ENCODE measurements at places on chromosomes 5 and 9.

- no peak for DNase-seq
These were observed 23.4 kb upstream of the CLK4 start for GRCh38 chr5:178650214-178650613.

GRCh38 chr5:150101023-150101422 lies 14.7 kb upstream of the CSF1R start:
- no peak for DNase-seq

GRCh38 chr9:100589582-100589981 lies 11.7 kb downstream of the CAVIN4 start:
- DNase-seq: no peak

- no peak for DNase-seq
These were observed 9.1 kb upstream of the EGFLAM start for GRCh38 chr5:38249301-38249700.

DNA sequence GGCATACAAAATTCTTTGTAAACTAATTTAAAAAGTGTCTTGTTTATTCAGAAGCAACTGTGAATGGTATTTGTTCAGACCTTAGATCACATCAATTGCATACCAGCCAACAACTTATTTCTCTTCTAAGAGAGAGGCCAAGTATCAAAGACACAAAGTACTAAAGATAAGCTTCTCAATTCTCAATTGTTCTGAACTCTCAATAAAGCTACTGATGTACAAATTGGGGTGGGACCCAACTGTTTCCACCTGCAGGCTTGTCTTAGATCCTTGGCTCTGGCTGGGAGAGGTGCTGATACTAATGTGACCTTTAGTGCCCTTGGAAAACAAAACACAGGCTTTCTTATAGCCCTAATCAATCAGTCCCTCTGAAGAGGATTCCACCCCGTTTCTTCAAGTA lies 22.1 kb downstream of the XRCC4 start:
- DNase-seq: no peak

DNA sequence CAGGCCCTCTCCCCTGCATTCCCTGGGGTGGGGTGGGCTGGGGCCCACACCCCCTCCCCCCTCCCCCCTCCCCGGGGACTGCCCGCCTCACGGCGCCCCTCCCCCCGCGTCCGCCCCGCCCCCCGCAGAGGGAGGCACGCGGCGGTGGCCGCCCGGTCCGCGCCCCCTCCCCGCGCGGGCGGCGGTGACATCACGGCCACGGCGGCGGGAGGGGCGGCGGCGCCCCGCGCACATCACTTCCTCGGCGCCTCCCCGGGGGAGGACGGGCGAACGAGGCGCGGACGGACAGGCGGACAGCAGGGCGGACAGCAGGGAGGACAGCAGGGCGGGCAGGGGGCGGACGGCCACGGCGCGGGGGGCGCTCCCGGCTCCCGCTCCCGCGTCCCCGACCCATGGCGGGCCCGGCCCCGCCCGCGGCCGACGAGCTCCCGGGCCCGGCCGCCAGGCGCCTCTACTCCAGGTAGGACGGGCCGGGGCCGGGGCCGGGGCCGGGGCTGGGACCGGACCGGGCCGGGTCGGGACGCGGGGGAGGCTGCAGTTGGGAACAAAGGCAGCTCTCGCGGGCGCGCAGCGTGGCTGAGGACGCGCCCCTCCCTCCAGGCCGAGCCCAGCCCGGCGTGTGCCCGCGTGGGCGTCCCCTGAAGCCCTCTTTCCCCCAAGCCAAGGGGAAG lies at the start of gene GPSM1:
Gene GPSM1, plus strand, starts transcription at position 236 of the 671 bp plus-strand sequence. Its CDS starts 157 bp downstream, at position 393.
- peak; percentile 20 for DNase-seq

- DNase-seq: no peak
These were observed 128.8 kb downstream of the FBN2 start for GRCh38 chr5:128409166-128409800.

DNA sequence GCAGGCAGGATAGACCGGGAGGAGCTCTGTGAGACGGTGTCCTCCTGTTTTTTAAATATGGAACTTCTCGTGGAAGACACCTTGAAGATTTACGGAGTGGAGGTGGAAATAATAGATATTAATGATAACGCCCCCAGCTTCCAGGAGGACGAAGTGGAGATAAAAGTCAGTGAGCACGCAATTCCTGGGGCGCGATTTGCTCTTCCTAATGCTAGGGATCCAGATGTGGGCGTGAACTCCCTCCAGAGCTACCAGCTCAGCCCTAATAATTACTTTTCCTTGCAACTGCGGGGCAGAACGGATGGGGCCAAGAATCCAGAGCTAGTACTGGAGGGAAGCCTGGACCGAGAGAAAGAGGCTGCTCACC lies 621 bp downstream of the PCDHGA11 start:
- DNase-seq: no peak

DNA sequence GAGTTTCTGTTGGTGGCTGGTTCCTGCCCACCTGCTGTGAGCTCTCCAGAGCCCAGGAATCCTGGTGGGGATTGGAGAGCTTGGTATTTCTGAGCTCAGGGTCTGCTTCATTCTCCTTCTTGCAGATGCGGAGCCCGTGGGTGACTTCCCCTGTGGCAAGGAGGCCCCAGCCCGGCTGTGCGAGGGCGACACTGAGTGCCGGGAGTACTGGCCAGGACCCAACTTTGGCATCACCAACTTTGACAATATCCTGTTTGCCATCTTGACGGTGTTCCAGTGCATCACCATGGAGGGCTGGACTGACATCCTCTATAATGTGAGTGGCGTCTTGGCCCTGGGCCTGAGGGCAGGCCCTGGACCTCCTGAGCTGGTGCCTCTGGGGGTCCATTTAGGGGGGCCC lies 39.5 kb downstream of the CACNA1B start:
- no peak for DNase-seq

GRCh38 chr9:93823245-93824072 lies 131.7 kb downstream of the BARX1 start:
- no peak for DNase-seq

GRCh38 chr5:119943148-119943547 lies 313.8 kb downstream of the FAM170A start:
- no peak for DNase-seq

GRCh38 chr9:21852754-21853153 lies 50.3 kb downstream of the MTAP start:
- no peak for DNase-seq

DNA sequence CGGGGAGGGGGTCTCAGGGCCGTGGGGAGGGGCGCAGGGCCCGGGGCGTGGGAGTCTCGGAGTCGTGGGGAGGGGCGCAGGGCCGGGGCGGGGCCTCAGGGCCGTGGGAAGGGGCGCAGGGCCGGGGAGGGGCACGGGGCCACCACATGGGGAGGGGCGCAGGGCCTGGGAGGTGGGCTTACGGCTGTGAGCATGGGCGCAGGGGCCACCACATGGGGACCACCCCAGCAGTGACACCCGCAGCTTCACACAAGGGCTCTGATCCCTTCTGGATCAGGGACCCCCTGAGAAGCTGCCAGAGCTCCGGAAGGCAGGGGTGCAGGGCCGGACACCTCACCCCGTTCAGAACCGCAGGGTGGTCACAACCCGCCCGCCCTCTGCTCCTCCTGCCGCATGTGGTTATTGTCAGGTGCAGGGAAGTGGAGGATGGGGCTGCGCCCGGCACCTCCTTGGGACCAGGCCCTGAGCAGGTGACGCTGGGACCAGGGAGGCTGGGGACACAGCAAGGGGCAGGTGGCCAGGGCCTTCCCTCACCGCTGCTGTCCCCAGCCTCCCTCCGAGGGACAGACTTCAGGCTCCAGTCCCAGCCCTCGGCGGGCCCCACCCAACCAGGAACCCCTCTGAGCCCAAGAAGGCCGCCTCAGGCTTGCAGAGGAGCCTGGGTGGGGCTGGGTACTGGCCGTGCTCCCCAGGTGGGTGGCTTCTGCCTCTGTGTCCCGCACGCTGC lies 53.7 kb downstream of the EXD3 start:
- no peak for DNase-seq

DNA sequence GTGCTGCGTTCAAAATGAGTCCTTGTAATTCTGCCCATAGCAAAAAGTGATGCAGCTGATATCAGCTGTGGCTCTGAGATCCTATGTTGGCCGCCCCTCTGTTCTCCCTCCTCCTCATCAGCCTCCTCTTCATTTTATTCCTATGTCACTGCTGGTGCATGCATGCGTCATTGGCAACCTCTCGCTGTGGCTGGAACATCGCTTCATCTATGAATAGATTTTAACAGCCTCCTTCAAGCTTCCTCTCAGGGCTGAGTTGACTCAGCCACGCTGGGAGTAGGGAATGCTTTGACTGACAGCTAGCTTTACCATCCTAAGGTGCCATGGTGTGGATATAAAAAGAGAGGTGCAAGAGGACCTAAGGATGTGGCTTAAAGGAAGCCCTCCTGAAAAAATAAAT lies 303.5 kb downstream of the PLK2 start:
- no peak for DNase-seq

DNA sequence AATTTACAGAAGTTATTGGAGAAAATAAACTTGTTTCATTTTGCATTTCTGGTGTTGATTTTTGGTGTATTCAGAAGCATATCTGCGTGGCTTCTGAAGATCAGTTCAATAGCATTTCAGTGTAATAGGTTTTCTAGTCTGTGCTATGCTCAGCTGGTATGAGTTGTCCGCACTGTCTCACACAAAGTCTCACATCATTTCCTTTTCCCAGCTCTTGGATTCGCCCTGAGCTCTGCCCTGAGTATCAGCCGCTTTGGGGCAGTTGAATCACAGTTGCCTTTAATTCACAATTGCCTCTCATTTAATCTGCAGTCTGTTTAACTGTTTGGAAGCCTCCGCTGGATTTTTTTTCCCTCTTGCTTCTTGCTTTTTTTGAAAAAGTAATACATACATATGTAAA lies 6.4 kb upstream of the TTC23L start:
- no peak for DNase-seq

GRCh38 chr5:140565024-140565779 lies 574 bp downstream of the SLC35A4 start:
- DNase-seq: no peak

GRCh38 chr5:147734894-147735293 lies 47.6 kb downstream of the JAKMIP2 start:
- no peak for DNase-seq

DNA sequence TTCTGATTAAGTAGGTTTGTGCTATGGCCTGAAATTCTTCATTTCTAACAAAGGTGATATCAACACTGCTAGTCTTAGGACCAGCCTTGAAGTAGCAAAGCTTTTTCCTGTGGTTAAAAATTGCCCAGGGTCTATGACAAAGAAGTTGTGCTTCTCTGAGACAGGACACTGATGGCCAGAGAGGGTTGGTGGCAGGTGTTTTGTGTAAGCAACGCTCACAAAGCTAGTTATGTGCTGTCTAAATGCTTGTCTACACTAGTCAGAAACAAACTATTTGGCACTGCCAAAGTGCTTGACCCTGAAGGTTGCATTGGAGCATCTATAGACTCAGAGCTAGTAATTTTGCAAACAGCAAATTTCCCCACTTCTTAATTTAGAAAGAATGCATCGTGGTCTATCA lies 44.1 kb upstream of the SELENOP start:
- DNase-seq: no peak

GRCh38 chr5:41955432-41956024 lies 30.4 kb downstream of the FBXO4 start:
- no peak for DNase-seq

DNA sequence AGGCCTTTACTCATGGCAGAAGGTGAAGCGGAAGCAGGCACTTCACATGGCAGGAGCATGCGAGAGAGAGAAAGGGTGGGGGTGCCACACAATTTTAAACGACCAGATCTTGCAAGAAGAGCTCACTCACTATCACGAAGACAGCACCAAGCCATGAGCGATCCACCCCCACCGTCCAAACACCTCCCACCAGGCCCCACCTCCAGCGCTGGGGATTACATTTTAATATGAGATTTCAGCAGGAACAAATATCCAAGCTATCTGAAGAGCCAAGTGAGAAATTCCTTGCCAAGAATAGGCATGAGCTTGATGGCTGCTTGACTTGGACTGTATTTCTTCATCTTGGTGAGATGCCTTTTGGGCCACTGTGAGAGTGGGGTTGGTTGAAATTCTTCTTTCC lies 88.0 kb downstream of the PDZD2 start:
- no peak for DNase-seq

DNA sequence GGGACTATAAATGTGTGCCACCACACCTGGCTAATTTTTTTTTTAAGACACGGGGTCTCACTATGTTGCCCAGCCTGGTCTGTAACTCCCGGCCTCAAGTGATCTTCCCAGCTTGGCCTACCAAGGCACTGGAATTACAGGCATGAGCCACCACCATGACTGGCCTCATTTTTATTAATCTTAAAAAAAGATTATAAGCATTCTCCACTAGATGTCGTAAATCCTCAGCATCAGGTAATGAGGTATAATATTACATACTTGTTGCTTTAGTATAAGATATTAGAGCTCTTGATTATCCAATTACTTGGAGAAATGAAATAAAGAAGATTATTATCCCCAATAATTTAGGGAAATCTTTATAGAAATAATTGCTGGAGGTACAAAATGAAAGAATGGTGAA lies 78.2 kb upstream of the HTR1A start:
- DNase-seq: no peak

GRCh38 chr5:132294728-132295504 lies 722 bp downstream of the SLC22A4 start:
- DNase-seq: peak; percentile 61

DNA sequence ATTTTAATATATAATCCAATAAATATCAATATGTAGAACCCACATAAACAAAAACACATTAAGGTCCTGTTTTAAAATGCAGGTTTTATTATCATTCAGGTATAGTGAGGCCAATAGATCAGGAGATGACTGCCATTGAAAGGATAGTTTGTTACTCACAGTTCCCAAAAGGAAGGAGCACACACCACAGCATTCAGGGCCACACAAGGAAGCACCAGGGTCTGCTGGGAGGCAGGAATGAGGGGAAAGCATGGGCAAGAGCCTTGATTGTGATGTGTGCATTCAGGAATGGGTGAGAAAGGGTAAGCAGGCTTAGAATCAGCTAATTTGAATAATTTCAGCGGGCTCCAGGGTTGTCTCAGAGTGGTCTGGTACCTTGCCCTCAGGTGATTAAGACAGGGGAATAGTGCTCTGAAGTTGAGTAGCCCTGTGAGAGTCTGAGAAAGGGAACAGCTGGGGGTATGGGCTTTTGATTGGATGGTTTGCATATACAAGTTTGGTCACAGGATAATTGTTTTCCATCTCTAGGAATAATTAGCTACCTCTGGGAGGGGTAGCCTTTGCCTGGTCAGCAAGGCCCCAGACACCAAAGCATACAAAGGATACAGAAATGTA lies 19.8 kb upstream of the OTULIN start:
- DNase-seq: no peak

DNA sequence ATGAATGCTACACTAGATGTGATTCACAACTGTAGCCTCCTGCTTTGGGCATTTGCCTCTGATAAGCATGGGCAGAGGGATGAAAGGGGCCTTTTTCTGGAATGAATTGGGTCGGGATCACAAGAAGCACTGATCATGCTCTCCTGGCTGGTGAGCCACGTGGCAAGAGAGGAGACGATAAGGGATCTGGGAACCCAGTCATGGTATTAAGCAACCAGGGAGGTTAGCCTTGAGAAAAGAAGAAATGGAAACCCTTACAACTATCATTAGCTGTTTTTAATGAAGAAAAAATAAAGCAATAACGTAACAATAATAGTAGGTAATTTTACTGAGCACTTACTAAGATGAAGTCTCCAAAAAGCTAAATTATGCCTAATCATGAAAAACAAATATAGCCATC lies 50.0 kb upstream of the RAI14 start:
- no peak for DNase-seq
